ENCODE measurements at places on chromosomes 7 and 10. TPM values are rescaled to one million over a fixed set of nuclear protein-coding genes. Genes with fewer than 3 reads are reported as not detected.

- DNase-seq: no peak
These were observed 18.0 kb upstream of the STEAP4 start for GRCh38 chr7:88324699-88325098.

DNA sequence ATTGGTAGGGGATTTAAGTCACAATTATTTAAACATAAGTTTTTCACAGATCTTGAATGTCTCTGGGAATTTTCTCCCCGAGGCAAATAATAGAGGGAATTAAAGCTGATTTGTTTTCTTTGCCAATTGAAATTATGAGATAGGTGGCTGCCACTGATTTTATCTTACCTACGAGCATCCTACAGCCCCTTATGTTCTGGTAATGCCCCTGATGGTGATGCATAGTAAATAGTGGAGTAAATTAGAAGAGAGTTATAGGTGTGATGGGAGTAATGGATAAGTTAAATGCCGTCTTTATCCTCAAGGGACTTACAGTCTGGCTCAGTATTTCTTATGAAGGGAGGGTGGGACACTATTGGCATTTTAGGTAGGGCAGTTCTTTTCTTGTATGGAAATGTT lies 58.1 kb downstream of the HDAC9 start:
- DNase-seq: no peak

- peak; percentile 31 for DNase-seq
These were observed 123.4 kb upstream of the NEBL start for GRCh38 chr10:21020545-21020944.

DNA sequence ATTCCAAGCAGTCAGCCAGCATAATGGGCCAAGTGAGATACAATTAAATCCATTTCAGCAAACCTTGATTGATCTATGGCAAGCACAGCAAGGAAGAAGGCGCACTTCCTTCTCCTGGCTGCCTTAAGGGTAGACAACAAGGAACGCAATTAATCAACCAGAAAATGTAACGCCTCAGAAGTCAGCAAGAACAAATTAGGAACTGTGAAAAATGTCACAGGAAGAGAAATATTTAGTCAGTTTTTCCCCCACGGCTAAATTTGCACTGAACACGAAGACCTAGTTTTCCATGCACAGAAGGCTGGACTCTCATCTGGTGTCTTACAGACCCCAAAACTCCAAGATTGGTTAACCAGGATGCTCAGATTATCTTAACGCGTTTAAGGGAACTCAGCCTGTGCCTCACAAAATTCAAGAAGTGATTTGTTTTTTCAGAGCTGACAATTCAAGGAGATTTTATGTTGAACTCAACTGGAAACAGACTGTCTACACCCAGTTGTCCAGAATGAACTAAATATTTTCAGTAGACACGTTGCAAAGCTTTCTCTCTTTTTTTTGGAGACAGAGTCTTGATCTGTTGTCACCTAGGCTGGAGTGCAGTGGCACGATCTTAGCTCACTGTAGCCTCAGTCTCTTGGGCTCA lies 14.2 kb downstream of the SNX8 start:
- no peak for DNase-seq

GRCh38 chr7:116843378-116843777 lies 19.0 kb upstream of the CAPZA2 start:
- no peak for DNase-seq

GRCh38 chr10:75281974-75282373 lies 46.2 kb upstream of the COMTD1 start:
- no peak for DNase-seq

Gene BRI3
- total RNA-seq: 67.6 TPM

- DNase-seq: peak; percentile 66
These were observed 139.4 kb upstream of the AKR1E2 start for GRCh38 chr10:4686644-4686996.

- DNase-seq: peak; percentile 19
These were observed 441 bp downstream of the FBH1 start for GRCh38 chr10:5890452-5890915.

GRCh38 chr10:31341552-31341951 lies 22.5 kb downstream of the ZEB1 start:
- DNase-seq: no peak

GRCh38 chr7:1317646-1318045 lies 85.0 kb downstream of the UNCX start:
- DNase-seq: no peak

DNA sequence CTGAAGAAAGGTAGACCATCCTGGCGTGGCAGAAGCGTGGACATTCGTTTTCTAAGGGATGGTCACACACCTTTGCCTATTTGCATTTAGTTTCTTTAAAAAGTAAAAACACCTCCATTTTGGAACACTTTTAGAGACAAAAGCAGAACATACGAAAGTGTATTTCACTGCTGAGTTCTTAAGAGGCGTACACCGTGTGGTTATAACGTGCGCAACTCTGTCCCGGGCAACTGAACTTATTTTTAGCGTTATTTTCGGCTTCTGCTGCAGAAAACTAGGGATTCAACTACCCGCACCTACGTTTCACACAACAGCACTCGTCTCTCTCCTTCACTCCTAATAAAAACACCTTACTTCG lies 557 bp upstream of the LSM8 start:
- no peak for DNase-seq

DNA sequence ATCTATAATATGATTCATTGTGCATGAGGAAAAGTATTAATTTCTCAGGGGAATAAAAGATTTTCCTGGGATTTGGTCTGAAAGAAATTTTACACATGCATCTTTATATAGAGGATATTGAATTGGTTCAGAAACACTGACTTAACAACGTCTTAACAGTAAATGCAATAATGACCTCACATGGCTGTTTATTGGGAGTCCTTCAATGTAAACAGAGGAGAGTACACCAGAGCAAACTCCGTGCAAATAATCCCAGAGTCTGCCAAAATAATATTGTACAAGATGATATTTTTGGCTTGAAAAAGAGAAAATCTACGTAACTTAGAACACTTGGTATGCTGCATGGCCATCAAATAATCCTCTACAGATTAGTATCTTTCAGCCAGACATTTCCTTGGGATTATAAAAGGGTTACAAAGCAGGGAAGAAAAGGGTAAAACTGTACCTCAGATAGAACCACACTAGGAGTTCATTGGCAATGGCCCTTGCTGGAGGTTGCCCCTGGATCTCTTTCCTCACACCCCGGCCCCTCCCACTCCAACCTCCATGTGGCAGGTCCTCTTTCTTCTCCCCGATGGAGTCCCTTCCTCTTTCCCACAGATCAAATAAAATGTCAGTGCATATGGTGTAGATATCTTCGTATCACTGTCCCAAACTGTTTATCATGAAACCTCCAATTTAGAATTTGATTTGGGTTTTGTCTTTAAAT lies 196.4 kb downstream of the EVX1 start:
- DNase-seq: no peak

GRCh38 chr10:127142136-127142535 lies 54.3 kb downstream of the INSYN2A start:
- no peak for DNase-seq

DNA sequence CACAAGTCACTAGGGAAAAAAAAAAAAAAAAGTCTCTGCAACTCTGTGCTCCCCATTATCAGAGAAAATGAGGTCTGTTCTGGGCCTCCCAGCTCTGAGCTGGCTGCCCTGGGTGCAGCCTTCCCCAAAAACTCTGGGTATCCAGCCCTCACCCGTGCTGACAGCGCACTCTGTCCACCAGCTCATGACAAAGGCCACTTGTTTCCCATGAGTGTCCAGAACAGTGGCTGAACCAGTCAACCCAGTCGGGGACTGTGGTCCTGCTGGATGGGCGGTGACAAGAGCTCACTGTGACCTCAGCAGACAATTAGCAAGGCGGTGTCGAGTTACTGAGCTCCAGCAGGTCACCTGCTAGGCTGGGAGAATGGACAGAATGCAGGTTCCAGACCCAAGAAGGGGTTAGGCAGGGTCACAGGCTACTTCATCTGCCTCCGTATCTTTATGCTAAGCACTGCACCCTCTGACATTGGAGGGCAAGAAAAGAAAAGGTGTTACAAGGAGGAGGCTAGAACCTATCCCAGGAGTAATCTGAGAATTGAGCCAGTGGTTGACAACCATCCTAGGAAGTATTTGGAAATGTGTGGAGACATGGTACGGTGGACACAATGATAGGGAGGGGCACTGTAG lies 37.2 kb downstream of the DLG5 start:
- no peak for DNase-seq

DNA sequence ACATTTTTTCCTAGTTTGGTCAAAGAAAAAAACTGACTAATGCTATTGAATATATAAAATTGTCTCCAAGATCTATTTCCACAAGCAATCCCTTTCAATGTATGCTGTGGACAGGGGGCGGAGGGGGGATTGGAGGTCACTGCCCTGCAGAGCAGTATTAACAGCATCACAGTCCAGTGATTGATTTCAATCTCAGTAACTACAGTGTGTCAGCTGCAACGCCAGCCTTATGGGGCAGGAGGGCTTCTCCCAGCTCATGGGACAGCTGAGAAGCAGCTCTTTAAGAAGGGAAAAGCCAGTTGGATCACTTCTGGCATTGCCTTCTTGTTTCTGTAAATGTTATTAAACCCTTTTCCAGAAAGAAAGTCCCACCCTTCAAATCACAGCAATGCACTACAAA lies 65.0 kb downstream of the RAPGEF5 start:
- DNase-seq: no peak

GRCh38 chr10:20760460-20760859 lies 136.7 kb downstream of the NEBL start:
- no peak for DNase-seq

- no peak for DNase-seq
These were observed 150.4 kb downstream of the JCAD start for GRCh38 chr10:29908962-29909361.

DNA sequence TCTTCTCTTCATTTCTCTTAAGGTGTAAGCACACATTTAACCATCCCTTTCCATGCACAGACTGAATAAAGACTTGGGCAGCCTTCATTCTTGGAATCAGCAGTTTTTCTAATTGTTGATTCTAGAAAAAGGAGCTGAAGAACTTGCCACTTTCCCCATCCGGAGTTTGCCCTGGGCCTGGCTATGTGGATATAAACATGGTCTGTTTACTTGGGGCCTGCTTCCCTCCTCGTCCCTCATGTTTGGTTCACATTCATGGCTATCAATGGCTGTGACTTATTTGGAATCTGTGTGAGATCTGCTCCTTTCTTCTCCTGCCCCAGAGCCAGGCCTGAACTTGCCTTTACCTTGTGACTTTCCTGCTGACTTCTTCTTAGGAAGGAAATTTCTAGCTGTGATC lies 199.3 kb downstream of the LRMDA start:
- no peak for DNase-seq

DNA sequence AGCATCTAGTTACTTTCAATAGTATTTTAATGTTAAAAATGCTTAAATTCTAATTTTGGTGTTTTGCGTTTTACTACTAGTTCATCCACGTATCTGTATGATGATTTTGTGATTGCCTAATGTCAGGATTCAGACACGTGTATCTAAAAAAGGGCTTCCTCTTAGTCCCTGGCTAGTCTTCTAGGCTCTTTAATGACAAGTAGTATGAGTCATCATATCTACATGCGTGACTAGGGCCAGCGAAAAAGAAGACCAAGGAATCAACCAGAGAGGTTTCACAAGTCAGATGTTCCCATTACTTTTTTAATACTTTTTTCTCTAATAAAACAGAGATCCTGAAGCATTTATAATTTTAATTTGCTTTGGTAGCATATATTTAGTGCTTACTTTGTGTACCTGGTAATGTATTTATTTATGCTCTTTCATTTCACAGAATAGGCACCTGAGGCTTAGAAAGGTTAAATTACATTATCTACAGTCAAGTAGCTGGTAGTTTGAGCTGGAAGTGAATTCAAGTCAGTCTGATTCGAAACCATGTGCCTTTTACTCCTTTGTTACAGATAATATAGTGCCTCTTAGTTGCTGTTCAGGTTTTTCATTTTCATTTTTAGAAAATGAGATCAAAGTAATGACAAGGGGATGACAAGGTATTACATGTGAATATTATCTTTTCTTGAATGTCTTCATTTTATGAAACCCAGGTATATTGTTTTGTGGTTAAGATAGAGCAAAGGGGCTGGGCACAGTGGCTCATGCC lies 140.3 kb downstream of the FOXP2 start:
- DNase-seq: peak; percentile 79

- DNase-seq: peak; percentile 59
These were observed 148.1 kb upstream of the CELF2 start for GRCh38 chr10:10869592-10869991.

DNA sequence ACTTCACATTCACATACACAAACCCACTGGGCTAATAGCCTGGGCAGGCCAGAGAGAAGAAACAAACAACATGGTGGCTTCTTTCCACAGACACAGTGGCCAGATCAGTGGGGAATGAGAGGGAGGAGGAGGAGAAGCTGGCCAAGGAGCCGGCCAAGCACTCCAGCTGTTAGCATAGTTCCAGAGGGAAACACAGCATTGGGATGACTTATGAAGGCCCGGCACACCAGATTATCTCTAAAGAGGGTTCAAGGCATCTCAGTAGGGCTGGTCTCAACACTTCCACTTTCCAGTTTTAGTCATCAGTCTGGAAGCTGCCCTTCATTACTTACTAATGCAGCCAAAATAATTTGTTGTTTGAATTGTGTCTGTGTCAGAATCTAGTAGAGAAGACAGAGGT lies 42.1 kb upstream of the GPR26 start:
- no peak for DNase-seq

DNA sequence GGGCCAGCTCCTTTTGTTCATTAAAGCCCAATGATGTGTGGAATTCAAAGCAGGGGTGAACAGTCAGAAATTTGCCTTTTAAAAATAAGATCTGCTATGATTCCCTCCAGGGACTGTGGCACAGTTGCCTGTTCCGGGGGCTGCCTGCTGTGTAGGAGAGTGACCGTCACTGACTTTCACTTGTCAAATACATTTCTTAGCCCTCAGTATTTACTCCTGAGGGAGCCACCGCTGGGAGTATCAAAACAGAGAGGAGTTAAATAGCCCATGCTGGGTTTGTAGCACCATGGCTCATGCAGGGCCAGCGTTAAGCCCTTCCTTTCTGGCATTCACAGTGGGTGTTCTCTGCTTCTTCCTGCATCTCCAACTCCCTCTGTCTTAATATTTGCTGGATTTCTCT lies 897.8 kb downstream of the SORCS3 start:
- DNase-seq: no peak

Gene OR6V1
- total RNA-seq: not detected

DNA sequence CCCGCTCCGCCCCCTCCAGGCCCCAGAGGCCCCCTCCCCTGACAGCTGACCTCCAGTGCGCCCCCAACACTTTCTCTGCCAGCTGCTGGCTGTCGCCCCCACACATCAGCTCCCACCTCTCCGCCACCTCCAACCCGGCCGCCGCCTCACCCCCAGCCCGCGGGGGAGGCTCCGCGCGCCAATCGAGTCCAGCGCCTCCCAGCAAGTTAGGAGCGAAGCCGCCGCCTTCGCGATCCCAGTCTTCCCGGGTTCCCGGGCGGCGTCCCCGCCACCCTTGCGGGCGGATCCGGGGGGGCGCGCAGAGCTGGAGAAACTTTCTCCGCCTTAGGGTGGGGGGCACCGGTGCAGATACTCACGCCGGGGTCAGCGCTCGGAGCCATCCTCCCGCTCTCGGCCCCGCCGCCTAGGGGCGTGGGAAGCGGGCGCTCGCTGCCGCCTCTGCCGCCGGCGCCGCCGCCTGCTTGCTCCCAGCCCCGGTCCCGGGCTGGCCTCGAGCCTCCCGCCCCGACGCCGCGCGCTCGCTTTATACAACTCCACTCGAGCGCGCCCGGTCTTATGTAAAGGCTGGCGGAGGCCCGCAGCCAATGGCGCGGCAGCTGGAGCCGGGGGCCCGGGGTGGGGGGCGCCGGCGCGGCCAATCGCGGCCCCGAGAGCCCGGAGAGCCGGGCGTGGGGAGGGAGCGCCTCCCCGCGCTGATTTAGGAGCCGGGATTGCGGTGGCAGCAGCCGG lies at the start of gene CRTAC1:
Gene CRTAC1 (minus strand): TSS at position 529 of the 729 bp plus-strand sequence. CDS start 149 bp downstream, at position 380.
- no peak for DNase-seq

Gene CHST15
- total RNA-seq: 40.2 TPM

Gene MSRB2
- total RNA-seq: 18.9 TPM
